ENCODE measurements at places on chromosomes 4 and X.

- no peak overlapping the region for H3K4me3 ChIP-seq
- H3K27me3 ChIP-seq: no peaks in the 10 kb centered on the region
- no peaks in the 10 kb centered on the region for H3K4me1 ChIP-seq
These were observed 64.3 kb upstream of the GABRE start for GRCh38 chrX:152038804-152039203.

GRCh38 chr4:10237131-10237530 is 120.5 kb upstream of the WDR1 start:
- ATAC-seq: no peak
- no peak overlapping the region for H3K27ac ChIP-seq
- no peaks in the 10 kb centered on the region for H3K27me3 ChIP-seq
- no peak overlapping the region for H3K4me3 ChIP-seq
- H3K36me3 ChIP-seq: no peaks in the 10 kb centered on the region

DNA sequence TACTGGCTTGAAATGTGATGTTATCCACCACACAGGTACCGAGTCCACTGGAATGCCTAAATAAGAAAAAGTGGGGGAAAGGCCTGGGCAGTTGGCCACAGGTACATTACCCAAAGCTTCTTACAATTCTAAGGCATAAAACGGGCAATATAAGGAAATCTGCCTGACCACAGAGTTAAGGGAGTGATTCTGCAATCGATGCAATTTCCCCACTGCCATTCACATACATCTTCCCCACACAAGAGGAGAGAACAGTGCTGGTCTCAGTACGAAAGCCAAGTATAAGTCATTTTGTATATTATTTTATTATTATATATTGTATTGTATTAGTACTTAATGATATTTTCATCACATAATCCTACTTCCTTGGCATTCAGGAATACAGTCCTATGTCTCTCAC is 30.6 kb downstream of the RFC1 start:
- H3K27me3 ChIP-seq: no peaks in the 10 kb centered on the region
- peaks cover 38% of the 10 kb centered on the region for H3K36me3 ChIP-seq
- no peak for ATAC-seq
- peak overlapping the region; percentile 10 for H3K27ac ChIP-seq

DNA sequence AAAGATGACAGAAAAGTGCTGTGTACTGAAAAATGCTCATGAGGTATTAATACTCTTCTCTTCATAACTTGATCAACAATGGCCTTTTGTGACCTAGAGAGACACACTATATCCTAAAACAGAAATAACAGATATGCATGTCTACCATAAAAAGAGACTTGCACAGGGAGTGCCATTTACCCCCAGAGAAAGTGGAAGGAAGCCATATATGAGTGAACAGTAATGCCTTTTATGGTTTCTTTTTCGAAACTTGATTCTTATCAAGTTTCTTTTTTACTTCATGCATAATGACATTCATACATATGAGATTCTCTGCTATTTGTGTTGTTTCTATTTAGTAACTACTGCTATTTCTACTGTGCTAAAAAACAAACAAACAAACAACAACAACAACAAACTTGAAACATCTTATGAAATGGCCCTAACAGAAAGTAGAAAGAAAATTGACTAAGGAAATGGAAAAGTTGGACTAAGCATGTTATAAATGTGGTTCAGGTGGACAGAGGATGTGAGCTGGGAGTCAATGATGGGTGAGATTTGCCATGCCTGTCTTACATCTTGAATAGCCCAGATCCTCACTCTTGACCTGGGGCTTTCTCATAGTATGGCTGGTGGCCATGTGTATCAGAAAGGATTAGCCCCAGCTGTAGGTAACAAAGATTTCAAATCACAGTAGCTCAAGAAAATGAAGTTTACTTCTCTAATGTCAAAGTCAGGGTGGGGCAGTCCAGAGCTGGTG is 43.8 kb downstream of the GEMIN8 start:
- no peaks in the 10 kb centered on the region for H3K4me1 ChIP-seq
- no peaks in the 10 kb centered on the region for H3K36me3 ChIP-seq
- no peaks in the 10 kb centered on the region for H3K27me3 ChIP-seq
- H3K4me3 ChIP-seq: no peak overlapping the region

DNA sequence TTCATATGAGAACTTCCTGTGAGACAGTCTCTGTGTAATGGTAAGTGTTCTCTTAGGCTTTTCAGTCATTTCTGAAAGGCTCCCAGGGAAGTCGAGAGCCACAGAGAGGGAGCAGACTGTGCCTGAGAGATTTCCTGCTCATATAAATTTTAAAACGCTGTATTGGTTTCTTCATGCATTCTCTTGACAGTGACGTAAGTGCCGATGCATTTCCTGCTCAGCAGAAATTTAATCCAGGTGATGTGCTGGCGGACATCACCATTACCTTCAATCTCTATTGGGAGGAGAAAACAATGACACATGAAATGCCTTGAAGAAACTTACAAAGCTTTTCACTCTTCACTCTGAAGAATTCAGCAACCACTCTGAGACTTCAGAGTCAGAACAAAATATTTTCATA is 383.6 kb downstream of the BMPR1B start:
- no peaks in the 10 kb centered on the region for H3K4me1 ChIP-seq
- no peak overlapping the region for H3K4me3 ChIP-seq
- no peak for ATAC-seq
- no peak overlapping the region for H3K27ac ChIP-seq
- no peaks in the 10 kb centered on the region for H3K27me3 ChIP-seq
- no peaks in the 10 kb centered on the region for H3K36me3 ChIP-seq

DNA sequence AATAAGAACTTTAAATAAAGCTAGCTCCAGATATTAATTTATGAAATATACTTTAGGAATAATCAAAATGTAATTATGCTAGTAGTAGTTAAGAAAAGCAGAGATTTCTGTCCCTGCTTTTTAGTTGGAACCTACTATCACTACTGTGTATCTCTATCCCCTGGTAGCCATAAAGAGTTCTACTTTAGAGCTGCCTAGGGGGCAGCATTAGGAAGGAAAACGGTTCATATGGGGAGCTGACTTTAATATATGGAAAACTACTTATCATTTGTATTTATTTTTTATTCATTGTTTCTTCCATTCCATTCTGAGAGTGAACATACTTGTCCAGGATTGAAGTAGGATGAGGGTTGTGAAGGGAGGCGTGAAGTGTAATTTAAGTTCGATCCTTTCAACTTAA is 40.9 kb downstream of the CPEB2 start:
- H3K36me3 ChIP-seq: peaks cover 44% of the 10 kb centered on the region
- no peaks in the 10 kb centered on the region for H3K27me3 ChIP-seq
- H3K4me1 ChIP-seq: peaks cover 4% of the 10 kb centered on the region
- no peak for ATAC-seq
- no peak overlapping the region for H3K27ac ChIP-seq
- H3K4me3 ChIP-seq: no peak overlapping the region

DNA sequence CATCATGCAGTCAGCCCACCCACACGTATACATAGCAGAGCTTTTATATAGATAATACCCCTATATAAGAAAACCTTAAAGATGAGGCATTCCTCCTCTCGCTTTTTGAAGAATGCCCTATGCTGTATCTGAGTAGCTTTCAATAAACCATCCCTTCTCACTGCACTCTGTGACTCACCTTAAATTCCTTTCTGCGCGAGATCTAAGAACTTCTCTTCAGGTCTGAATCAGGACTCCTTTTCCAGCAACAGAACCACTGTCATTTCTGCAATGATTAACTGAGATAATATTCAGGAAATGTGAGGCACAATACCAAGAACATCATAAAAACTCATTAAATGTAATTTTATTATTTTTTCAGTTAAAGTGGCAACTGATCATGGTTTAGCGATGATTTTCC is 76.4 kb upstream of the DCLK2 start:
- H3K27ac ChIP-seq: no peak overlapping the region
- no peaks in the 10 kb centered on the region for H3K36me3 ChIP-seq
- H3K4me1 ChIP-seq: peaks cover 5% of the 10 kb centered on the region
- peaks cover 7% of the 10 kb centered on the region for H3K27me3 ChIP-seq

- H3K4me1 ChIP-seq: no peaks in the 10 kb centered on the region
- no peak overlapping the region for H3K4me3 ChIP-seq
- H3K27ac ChIP-seq: no peak overlapping the region
- ATAC-seq: no peak
These were observed 45.0 kb downstream of the PSAPL1 start for GRCh38 chr4:7389719-7390118.

DNA sequence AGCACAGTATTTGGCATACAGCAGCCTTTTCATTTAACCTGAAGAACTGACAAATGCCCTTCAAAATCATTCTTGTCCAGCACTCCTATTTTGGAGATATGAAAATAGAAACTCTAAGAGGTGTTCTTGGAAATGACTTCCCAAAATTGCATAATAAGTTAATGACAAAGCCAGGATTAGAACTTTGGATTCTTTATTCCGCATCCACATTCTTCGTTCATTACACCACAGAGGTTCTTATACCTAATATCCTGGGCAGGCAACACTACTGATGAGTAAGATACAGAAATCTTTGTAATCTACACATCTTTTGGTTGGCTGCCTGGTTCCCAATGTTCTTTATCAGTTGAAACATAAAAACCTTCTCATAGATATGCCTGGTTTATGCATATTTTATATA is 5.9 kb downstream of the COL25A1 start:
- H3K27ac ChIP-seq: no peak overlapping the region
- H3K4me3 ChIP-seq: no peak overlapping the region
- H3K4me1 ChIP-seq: no peaks in the 10 kb centered on the region
- ATAC-seq: no peak

DNA sequence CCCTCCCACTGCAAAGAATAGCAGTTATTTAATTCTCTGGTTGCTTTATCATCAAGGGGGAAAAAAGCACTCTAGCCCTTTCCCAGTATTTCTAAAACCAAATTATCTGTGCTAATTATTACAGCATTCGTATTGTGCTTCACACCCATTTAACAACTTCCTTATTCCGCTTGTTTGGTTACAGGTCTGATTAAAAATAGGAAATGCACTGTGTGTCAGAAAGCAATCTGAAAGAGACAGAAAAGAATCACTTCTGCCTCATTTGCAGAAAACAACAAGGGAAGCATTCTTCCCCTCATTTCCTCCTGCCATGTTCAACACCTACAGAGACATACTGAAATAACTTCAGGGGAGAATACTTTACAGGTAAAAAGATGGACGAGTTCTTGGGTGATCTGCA is 114.9 kb upstream of the MAP3K15 start:
- peaks cover 29% of the 10 kb centered on the region for H3K36me3 ChIP-seq
- peak; percentile 72 for ATAC-seq
- peak overlapping the region; percentile 33 for H3K4me3 ChIP-seq
- no peaks in the 10 kb centered on the region for H3K27me3 ChIP-seq
- H3K27ac ChIP-seq: peak overlapping the region; percentile 33

DNA sequence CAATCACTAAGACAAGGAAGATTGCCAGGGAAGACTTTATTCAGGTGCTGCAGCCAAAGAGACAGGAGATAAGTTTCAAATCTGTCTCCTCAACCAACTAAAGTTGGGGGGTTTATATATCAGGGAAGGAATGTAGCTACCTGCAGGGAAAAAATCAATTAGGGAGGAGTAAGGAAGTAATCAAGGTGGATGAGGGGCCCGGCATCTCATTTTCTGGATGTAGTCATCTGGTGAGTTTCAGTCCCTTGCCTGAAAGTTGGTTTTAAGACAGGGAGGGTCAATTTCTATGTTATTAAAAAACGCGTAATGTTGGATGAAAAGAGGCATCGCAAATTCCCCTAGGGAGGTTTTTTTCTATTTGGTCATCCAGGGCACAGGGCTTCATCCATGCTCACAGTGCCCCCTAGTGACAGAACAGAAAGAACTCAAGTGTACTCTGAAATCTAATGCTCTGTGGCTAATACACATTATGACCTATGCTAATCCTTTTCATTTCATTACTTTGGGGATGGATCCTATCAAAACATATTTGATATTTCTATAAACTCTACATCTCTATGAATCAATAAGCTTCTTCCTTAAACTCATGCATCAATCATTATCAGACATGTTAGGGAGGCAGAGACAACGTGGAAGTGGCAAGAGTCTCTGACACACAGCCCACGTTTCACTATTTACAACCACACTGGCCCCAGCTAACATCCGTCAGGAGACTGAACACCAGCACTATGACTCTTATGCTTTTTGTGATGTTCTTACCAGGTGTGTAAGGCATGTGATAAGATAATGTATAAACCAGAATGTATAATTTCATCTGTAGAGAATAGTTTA is 1577.0 kb upstream of the TENM3 start:
- H3K4me1 ChIP-seq: no peaks in the 10 kb centered on the region
- no peaks in the 10 kb centered on the region for H3K27me3 ChIP-seq
- H3K27ac ChIP-seq: no peak overlapping the region
- H3K36me3 ChIP-seq: no peaks in the 10 kb centered on the region
- ATAC-seq: no peak
- no peak overlapping the region for H3K4me3 ChIP-seq

DNA sequence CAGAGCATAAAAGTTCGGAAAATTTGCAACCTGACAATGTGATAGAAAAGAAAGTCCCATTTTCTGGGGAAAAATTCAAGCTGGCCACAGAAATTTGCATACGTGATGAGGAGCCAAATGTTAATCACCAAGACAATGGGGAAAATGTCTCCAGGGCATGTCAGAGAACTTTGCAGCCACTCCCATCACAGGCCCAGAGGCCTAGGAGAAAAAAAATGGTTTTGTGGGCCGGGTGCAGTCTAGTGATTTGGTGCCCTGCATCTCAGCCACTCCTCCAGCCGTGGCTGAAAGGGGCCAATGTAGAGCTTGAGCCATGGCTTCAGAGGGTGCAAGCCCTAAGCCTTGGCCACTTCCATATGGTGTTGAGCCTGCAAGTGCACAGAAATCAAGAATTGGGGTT is 71.2 kb downstream of the CHRNA9 start:
- H3K4me3 ChIP-seq: no peak overlapping the region
- H3K27ac ChIP-seq: no peak overlapping the region
- no peak for ATAC-seq
- no peaks in the 10 kb centered on the region for H3K27me3 ChIP-seq

GRCh38 chr4:60805500-60806313 is 394.4 kb upstream of the ADGRL3 start:
- H3K4me3 ChIP-seq: no peak overlapping the region
- H3K4me1 ChIP-seq: no peaks in the 10 kb centered on the region
- no peak overlapping the region for H3K27ac ChIP-seq
- no peaks in the 10 kb centered on the region for H3K36me3 ChIP-seq
- ATAC-seq: no peak
- H3K27me3 ChIP-seq: no peaks in the 10 kb centered on the region

DNA sequence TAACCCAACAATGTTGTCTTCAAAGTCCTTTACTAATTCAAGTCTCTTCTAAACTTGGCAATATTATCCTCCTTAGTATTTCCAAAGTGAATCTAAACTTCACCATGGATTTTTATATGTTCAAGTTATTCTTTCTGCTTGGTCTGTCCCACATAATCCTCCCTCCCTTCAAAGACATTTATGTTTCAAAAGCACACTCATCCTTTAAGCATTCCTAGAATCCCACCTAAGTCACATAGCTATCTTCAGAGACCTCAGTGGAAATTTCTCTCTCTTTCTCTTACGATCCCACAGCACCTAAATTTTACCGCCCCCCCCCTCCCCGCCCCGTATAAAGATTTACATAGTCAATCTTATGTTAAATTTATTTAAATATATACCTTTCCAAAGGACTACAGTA is 314.9 kb upstream of the GRIA3 start:
- no peak for ATAC-seq
- H3K4me1 ChIP-seq: no peaks in the 10 kb centered on the region
- no peaks in the 10 kb centered on the region for H3K36me3 ChIP-seq
- H3K27ac ChIP-seq: no peak overlapping the region
- no peaks in the 10 kb centered on the region for H3K27me3 ChIP-seq

All from stimulated activated memory B cell treated with anti-CD40 and anti-IgM and Interleukin-4, amounts not matched to agents 10 μg/mL and 1 μg/mL and 100 μg/mL, for 72 hours (primary cell).